Activated naive CD4-positive, alpha-beta T cell (primary cell): ENCODE measurements at places on chromosomes 6 and 20.
A peak's percentile ranks its signal among the peaks of the same experiment; 100 is the strongest.

DNA sequence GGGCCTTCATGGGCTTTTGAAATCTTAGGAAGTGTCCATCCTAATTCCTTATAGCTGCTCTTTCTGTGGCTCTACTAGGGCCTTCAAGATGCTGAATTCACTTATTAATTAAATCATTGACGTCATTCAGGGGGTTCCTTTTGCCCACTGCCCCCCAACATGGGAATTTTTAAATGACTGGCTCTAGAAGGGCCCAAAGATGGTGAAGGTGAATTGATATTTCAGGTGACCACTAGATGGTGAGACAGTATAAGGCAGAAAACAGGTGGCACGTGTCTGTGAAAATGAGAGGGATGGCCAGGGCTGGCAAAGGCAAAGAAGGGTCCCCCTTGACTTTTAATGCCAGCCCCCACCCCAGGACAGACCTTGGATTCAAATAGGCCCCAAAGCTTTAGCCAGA is 11.8 kb downstream of the GNAS start:
- DNase-seq = no peak

DNA sequence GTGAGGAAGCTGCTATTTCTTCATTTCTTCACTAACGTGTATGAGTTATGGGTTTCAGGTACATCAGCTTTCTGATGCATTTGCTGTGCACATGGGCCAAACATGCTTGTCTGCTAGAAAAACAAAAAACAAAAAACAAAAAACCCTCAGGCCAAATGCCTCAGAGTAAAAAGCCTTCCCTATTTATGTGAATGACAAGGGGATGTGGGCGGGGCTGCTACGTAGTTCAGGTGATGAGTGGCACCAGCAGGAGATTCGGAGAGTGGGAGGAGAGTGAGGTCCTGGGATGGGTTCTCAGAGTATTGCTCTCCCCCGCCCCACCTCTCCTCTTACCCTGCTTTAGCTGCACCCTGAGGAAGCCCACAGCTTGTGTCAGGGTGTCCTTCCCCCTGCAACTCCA is 596.8 kb upstream of the JAG1 start:
- DNase-seq = no peak

DNA sequence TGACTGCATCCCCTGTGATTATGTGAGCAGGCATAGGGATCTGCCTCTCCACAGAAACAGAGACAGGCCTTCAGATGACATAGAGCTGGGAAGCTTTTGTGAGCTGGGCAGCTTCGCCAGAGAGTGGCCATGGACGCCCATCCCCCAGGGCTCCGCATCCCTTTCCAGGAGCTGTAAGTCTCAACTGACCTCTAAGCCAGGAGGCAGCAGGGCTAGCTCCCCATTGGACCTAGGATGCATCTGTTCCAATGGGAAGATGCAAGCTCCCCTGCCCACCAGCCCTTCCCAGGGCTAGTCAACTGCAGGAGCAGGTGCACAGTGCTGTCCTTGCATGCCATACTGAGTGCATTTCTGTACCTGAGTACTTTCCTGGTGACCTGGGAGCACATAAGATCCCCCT is 663.6 kb downstream of the RNF144B start:
- no peak for DNase-seq

- no peak for DNase-seq
Observed at GRCh38 chr6:12818324-12818723, 101.8 kb downstream of the PHACTR1 start.

DNA sequence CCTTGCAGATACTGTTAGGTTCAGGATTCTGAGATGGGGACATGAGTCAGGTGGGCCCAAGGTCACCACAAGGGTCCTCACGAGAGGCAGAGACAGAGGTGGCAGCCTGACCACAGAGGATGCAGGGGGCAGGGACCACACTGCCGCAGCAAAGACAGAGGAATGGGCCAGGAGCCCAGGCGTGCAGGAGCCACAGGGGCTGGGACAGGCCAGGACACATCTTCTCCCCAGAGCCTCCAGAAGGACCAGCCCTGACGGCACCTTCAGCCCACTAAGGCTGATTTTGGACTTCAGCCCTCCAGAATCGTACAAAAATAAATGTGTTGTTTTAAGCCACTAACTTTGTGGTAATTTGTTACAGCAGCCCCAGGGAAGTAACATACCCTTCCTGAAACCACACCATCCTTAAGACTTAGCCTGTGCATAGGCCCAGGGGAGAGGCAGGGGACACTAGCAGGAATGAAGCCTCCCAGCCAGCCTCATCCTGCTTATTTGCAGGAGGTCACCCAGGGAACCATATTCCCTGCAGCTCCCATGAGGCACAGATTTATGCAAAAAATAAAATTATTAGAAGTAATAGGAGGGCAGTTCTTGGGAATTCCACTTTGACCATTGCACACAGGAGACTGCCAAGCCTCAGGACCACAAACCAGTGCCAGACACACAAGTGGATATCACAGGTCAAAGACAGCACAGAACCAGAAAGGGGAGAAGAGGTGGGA is 119.3 kb upstream of the CST7 start:
- no peak for DNase-seq

DNA sequence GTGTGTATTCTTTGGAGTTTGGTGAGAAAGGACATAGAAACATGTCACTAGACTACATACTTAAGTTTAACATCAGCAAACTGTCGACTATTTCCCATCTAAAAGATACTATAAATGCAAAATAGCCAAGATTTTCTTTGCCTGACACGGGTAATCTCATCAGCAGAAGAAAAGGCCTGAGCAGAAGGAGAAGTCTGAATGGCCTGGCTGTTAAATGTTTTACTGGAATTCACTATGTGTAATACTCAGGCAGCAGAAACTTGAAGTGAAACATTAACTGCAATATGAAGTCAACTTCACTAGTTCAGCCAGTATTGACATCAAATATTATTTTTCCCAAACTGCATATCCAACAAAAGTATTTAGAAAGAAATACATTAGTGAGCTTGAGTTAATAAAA is 6.4 kb upstream of the DSE start:
- no peak for DNase-seq

GRCh38 chr6:89243331-89243629 is 26.1 kb upstream of the GABRR1 start:
- DNase-seq = no peak

DNA sequence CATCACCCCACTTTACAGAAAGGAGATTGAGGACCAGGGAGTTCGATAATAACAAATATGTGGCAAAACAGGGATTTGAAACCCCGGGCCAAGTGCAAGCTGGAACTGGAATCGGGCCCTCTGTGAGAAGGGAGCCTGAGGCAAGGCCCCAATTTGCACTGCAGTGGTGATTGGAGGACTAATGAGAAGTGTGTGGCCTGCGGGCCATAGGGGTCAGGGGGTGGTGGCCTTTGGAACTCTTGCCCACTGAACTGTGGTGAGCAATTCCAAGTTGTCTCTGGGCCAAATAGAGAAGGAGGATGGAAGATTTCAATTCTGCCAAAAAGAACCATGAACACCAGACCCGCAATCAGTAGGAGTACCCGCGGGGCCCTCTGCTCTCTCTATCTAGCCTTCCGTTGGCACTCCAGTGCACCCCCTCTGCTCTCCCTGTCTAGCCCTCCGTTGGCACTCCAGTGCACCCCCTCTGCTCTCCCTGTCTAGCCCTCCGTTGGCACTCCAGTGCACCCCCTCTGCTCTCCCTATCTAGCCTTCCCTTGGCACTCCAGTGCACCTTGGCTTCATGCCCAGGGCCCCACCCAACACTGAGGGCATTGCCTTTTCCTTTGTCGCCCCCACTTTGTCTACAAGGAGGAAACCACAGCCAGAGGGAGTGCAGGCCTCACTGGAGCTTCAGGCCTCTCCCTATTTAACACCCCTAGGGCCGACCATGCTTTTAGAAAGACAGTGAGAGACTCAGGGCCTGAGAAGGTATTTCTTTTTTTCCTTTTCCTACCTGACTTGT is 6.0 kb upstream of the PTPRA start:
- no peak for DNase-seq

DNA sequence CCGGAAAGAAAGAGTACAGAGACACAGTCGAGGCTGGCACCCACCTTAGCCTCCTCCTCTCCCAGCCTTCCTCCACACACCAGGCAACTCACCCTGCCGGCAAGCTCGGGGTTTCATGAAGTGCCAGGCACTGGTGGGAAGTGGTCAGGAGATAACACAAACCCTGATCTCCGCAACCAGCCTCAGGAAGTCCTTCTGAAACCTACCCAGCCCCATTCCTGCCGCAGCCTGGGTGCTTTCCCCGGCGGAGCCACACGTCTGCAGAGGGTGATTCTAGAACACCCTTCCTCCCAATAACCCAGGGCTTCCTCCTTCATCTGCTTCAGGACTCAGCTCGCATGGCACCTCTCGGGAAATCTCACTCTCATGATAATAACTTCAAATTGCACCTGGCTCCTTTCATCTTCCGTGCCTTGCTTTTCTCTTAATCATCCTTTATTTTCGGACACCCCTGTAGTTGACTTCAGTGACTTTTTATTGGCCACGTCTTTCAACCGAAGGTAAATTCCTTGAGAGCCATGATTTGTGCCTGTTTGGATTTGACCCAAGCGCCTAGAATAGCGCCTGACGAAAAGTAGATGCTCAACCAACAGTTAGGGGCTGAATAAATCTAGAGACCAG is 8.7 kb upstream of the HLA-E start:
- DNase-seq = no peak

DNA sequence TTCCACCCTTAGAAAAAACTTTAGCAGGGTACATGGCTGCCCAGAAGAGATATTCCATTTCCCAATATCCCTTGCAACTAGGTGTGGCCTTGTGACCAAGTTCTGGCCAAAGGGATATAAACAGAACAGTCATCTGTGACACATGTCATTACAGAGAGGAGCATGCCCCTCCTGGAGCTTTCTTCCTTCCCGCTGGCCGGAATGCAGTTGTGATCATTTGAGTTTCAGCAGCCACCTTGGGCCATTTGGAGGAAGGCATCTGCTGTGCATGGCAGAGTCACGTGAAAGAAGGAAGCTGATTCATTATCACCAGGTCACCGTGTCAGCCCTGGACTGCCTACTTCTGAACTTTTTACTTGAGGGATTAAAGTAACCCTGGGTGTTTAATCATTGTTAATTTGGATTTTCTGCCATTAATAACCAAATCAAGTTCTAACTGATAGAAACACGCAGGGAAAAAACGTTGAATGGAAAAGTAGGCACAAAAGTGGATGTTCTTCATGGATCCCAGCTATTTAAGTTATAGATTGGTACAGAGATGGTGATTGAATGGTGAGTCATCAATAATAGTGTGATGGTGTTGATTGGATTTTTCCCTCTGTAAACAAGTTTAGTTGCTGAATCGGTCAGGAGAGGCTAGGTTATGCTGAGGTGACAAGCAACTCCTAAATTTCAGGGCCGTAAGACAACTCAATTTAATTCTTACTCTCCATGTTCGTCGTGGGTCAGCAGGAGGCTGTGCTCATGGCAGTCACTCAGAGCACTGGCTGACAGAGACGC is 80.7 kb upstream of the CCDC167 start:
- DNase-seq = no peak

DNA sequence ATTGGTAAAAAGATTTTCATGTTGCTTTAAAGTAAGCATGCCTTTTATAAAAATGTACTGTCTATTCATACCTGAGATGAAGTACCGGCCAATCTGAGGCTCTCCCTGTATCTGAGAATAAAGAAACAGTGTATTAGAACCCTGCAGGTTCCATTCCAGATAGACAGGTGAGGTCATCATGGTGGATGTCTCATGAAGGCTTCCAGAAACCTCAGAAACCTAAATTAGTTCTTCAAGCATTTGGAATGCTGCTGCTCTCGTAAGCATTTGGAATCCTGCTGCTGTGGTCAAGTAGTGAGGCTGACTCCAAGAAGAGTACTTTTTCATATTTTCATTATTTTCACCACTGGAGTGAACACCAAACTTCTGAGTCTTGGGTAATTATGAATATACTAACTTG is 642.3 kb downstream of the MAFB start:
- no peak for DNase-seq

DNA sequence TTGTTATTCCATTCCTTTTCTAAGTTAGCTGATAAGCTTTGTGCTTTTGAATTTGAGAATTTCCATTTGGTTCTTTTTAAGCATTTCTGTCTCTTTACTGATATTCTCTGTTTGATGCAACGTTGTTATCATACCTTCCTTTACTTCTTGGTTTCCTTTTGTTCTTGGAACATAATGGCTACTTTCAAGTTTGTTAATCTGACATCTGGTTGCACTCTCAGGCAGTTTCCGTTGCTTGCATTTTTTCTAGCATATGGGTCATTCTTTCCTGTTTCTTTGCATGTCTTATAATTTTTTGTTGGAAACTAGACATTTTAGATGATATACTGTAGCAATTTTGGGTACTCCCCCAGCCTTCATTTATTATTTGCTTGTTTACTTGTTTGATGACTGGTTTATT is 12.5 kb downstream of the CDC5L start:
- DNase-seq = no peak

GRCh38 chr6:134049586-134049985 is 2.8 kb downstream of the SLC2A12 start:
- DNase-seq = no peak

- no peak for DNase-seq
Observed at GRCh38 chr6:99614430-99615186, 8.0 kb downstream of the PRDM13 start.

GRCh38 chr6:23690453-23691049 is 435.5 kb upstream of the NRSN1 start:
- no peak for DNase-seq

DNA sequence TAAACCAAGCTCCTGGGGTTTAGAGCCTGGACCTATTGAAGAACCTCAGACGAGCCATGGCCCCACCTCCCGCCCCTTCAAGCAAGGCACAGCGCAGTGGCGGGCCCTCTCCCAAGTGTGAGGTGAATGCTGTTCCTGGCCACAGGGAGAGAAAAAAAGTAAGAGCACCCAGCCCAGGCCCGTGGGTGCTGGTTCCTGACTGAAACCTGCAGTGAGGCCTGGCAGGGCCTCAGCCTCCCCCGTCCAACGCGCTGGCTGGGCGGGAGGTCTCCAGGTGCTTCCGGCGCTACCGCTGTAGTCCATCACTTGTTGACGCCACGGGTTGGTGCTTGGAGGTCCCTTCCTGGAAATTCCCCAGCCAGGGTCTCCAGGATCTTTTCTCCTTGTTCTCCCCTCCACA is 5.5 kb upstream of the FAM83C start:
- no peak for DNase-seq

GRCh38 chr6:69895396-69895795 is 29.0 kb downstream of the COL19A1 start:
- DNase-seq = no peak

GRCh38 chr6:11008821-11009220 is 35.3 kb downstream of the ELOVL2 start:
- DNase-seq = no peak

DNA sequence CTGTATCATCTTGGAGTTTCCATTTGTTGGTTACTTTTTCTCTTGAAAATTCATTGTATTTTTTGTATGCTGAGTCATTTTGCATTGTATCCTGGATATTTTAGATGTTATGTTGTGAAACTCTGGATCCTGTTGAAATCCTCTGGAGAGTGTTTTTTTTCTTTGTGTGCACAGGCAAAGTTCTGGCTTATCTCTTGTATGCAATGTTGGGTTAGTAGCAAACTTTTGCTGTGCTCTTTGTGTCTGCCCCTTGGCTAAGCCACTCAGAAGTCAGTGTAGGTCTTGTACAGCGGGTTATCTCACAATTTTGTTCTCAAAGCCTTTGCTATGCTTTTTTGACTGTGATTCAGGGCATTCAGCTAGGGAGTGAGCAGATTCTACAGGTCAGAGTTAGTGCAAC is 29.1 kb upstream of the LMBRD1 start:
- DNase-seq = no peak

GRCh38 chr6:166775180-166775922 is 148.3 kb upstream of the RPS6KA2 start:
- peak; percentile 9 for DNase-seq

GRCh38 chr20:44406572-44407137 is 51.2 kb downstream of the HNF4A start:
- DNase-seq = no peak

GRCh38 chr6:79305020-79305419 is 70.5 kb upstream of the HMGN3 start:
- DNase-seq = no peak

- no peak for DNase-seq
Observed at GRCh38 chr20:34990231-34990630, 34.6 kb downstream of the MYH7B start.
